ENCODE measurements at places on chromosomes 2 and 18.

- DNase-seq, result no peak
Measured at GRCh38 chr18:45876161-45876560, 50.7 kb downstream of the SIGLEC15 start.

DNA sequence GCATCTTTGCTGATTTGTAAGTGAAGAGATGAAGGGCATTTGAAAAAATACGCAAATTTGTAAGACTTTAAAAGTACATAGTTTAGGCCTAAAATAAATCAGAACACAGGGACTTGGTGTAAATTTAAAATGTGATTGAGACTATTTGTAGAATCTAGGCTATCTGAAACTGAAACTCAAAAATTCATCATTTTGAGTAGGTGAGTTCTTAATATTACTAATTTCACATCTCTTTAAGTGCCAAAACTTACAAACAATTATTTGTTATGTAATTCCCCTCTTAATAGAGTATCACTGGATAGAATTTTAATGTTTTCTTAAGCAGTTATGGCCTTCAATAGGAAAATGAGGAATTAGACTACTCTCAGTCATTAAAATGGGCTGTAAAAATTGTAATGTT is 14.0 kb upstream of the HRH4 start:
- no peak for DNase-seq

GRCh38 chr2:175233135-175233719 is 51.7 kb upstream of the ATP5MC3 start:
- DNase-seq, result no peak

DNA sequence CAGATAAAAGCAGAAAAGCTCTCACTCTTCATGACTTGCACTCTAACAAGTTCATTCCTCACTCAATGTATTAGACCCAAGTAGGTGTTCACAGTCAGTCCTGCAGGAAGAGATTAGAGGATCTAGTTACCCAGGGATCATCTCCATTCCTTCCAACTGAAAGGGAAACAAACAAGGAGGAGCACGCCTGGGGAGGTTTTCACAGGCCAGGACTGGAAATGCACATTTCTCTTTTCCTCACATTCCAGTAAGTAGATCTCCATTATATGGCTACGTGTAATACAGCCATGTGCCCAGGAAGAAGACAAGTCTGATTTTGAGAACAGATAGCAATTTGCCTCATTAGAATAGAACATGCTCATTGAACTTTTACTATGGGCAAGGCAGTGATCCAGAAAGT is 1132.2 kb upstream of the FAM98A start:
- no peak for DNase-seq

DNA sequence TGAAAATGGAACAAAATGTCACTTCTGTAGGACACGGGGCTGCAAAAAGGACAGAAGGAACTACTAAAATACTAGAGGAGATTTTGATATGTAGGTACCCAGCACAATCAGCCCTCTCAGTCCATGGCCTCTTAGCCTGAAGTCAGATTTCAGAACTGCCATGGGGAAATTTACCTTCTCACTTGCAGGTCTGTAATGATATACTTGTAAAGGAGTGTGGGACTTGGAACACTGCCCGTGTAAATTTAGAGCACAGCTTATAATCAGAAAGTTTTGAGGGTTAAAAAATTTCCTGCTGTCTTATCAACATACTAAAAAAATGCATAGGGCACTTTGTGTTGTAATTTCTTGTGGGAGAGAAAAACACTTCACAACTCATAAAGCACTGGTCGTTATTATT is 60.6 kb downstream of the ZEB2 start:
- DNase-seq, result no peak

GRCh38 chr2:135473567-135473966 is 57.5 kb downstream of the ZRANB3 start:
- peak; percentile 14 for DNase-seq

DNA sequence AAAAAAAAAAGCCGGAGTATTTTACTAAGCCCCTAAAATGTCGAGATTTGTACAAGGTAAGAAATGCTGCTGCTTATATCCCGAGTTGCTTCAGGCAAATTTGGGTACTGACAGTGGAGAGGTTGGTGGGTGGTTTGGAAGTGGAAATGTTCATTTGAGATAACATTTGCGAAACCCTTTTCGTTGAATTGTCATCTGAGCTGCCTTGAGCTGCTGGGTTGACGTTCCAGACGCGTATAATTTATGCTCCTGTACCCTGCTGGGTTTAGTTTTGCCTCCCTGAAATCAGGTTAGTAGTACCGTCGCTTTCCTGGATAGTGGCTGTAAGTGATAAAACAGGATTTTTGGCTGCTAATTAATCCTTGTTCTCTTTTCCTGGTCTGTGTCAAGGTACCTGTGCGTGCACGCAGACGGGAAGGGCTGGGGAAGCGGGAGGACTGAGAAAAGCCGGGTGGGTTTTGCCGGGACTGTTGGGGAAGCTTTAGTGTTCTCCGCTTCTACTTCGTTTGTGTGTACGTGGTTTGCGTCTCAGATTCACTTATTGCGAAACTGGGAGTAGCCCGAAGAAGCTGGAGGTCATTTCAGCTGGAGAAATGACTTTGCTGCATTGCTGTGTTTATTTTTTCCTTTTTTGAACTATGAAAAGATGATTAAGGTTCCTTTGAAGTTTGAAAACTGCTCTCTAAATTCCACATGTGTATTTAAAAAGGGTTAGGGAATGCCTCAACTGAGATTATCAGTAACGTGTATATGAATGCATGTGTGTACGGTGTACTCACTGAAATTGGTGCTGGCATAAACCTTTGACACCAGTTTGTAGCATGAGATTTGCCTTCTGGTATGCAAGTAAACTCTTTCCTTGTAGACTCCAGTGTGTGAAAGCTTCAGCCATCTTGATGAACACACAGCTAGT is 709 bp downstream of the UGP2 start:
- peak; percentile 9 for DNase-seq

- no peak for DNase-seq
Measured at GRCh38 chr2:144567745-144568144, 47.8 kb upstream of the ZEB2 start.

DNA sequence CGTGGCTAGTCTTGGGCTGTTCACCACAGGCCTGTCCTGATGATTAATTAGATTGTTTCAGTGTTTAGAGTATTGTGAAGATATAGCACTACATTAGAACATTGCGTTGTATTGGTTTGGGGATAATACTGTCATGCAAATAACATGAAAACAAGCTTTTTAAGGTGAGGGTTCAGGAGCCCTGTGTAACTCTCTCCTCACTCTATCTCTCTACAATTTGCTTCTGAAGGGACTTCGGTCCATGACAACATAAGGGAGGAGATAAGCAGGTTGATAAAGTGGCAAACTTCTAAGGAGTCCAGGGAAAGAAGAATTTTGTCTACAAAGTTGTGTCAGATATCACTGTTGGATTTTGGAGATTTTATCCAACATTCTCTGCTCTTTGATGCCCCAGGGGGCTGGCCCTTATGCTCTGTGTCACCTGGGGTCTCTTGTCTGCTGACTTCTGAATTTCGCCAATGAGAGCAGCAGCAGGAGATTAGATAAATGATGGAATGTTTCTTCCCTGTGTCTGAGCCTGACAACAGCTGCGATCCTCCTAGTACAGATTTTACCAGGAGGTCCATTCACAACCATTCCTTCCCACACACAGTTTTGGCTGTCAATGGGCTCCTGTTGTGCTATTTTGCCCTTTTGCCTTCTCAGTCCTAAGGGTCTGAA is 3.3 kb downstream of the TNP1 start:
- DNase-seq, result no peak

DNA sequence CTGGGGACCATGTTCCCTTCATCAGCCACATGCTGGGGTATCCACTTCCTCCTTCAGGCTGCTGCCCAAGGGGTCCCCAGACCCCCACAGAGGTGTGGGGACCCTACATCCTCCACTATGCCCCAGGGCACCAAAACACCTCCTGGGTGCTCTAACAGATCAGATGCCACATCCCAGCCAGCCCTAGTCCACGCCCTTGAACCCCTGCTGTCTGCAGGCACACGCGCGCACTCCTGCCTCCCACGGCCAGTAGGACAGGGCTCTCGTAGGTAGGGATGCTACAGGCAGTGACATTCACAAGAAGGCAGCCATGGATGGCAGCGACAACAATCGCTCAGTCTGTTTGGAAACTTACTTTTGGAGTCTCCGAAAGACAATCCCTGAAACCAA is 3.0 kb upstream of the GPC1 start:
- no peak for DNase-seq

GRCh38 chr18:74633652-74634352 is 36.1 kb downstream of the ZNF407 start:
- DNase-seq, result no peak

DNA sequence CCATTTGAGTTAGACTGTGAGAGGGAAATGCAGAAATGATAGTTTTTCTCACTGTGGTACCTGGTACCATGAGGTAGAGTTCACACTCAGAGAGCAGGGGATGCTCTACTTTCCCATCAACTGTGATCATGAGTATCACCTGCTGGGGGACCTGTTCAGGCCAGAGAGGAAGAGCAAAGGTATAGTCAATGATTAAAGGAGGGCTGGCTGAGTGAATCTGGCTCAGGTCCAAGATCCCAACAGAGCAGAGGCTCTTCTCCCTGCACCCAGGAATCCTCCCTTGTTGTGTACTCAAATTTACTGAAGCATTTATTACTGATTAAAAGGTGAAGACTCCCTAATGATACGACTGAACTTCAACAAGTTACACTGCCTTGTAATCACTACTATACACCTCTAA is 104.6 kb upstream of the CHRNA1 start:
- DNase-seq, result no peak

- no peak for DNase-seq
Measured at GRCh38 chr18:12639990-12640880, 17.7 kb downstream of the SPIRE1 start.

GRCh38 chr18:13376298-13376840 is 157.8 kb downstream of the LDLRAD4 start:
- DNase-seq, result peak; percentile 41

- DNase-seq, result no peak
Measured at GRCh38 chr2:140975237-140975636, 1155.6 kb downstream of the LRP1B start.

GRCh38 chr18:57803103-57803969 is at the start of gene ATP8B1:
Gene ATP8B1, minus strand, starts transcription at chr18:57803315. Its CDS starts 71,508 bp downstream, at chr18:57731807.
- no peak for DNase-seq

DNA sequence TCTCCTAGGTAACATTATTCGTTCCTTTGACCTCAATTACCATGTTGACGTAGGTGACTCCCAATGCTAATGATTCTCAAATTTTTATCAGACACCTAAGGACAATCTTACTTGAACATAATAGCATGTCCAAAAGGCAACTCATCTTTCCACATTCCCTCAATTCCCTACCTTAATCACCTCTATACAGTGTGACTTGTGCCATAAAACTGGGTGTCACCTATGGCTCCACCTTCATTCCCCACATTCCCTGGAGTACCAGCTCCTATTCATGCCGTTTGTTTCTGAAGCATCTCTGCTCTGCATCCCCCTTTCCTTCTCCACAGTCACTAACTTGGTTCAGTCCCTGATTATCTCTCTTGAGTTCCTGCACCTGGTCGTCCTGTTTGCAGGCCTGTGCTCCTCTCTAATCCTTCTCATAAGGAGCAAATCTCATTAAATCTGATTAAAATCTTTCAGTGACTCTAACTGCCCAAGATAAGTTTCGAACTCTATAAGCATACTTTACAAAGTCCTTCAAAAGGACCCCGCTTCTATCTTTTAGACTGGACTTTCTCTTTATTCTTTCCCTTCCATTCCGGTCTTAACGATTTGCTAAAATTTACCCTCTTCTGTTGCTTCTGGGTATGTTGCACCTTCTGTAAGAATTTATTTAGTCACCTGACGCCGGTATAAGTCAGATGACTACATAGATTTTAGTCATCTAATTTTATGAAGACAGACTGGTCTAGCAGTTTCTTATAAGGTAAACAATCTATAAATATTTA is 128.7 kb downstream of the OSBPL1A start:
- no peak for DNase-seq

- no peak for DNase-seq
Measured at GRCh38 chr2:84959095-84959565, 11.8 kb upstream of the KCMF1 start.

GRCh38 chr2:3317871-3318590 is 59.6 kb downstream of the EIPR1 start:
- no peak for DNase-seq
